ENCODE measurements at places on chromosomes 1 and 21. TPM values are rescaled to one million over a fixed set of nuclear protein-coding genes. Genes with fewer than 3 reads are reported as not detected.

- no peak for DNase-seq
Measured at GRCh38 chr1:110007046-110007830, 22.7 kb downstream of the AHCYL1 start.

- no peak for DNase-seq
Measured at GRCh38 chr1:161092621-161093028, 3.3 kb upstream of the NECTIN4 start.

GRCh38 chr1:18776777-18777176 lies 82.7 kb downstream of the TAS1R2 start:
- DNase-seq, result no peak

GRCh38 chr21:37402251-37402867 lies 35.8 kb downstream of the DYRK1A start:
- no peak for DNase-seq

GRCh38 chr1:58585581-58586151 lies 8.6 kb upstream of the TACSTD2 start:
- no peak for DNase-seq

- no peak for DNase-seq
Measured at GRCh38 chr1:198936371-198937083, 297.7 kb downstream of the PTPRC start.

- no peak for DNase-seq
Measured at GRCh38 chr1:18947570-18947969, 8.9 kb downstream of the IFFO2 start.

- no peak for DNase-seq
Measured at GRCh38 chr1:1050577-1051052, 23.5 kb downstream of the RNF223 start.

DNA sequence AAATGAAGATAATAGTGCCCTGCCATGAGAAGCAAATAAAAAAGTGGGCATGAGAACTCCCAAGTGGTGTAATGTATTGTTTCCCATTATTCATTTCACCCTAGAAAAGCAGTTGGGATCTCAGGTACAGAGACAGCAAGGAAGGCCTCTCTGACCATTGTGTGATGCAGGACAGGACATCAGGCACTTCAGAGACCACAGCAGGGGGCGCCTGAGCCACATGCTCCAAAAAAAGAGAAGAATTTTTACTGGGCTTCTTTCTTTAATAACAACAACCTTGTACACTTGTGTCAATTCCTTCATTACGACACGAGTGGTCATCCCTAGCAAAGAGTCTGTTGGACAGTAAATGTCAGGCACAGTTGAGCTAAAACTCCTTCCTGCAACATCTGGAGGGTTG lies 533.3 kb downstream of the OMA1 start:
- no peak for DNase-seq

- no peak for DNase-seq
Measured at GRCh38 chr1:155272466-155273342, 600 bp downstream of the CLK2 start.

DNA sequence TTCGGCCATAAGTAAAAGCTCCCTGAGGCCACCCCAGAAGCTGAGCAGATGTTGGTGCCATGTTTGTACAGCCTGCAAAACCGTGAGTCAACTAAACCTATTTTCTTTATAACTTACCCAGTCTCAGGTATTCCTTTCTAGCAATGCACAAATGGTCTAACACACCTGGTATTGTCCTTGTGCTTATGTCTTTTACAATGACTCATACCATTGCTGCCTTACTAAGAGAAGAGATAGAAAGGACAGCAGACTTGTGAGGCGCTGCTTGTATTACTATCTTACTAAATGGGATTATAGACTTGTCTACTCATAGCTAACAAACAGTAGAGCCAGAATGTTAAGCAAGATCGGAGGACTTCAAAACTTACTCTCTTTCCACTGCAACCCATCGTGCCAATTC lies 18.5 kb upstream of the CYYR1 start:
- no peak for DNase-seq

DNA sequence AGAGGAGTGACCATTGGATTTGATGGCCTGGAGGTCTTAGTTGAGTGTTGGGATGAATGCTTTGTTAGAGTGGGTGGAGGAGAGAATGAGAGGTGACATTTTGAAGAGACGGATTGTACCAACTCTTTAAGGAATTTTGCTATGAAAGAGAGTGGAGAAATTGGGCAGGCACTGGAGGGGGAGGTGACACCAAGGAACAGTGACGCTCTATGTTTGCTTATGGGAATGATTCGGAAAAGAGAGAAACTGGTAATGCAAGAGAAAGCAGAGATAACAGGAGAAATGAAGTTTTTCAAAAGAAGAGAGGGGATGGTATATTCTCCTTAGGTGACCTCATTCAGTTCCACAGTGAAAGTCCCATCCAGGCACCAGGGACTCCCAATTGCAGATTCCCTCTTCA lies 24.5 kb upstream of the PADI2 start:
- no peak for DNase-seq

DNA sequence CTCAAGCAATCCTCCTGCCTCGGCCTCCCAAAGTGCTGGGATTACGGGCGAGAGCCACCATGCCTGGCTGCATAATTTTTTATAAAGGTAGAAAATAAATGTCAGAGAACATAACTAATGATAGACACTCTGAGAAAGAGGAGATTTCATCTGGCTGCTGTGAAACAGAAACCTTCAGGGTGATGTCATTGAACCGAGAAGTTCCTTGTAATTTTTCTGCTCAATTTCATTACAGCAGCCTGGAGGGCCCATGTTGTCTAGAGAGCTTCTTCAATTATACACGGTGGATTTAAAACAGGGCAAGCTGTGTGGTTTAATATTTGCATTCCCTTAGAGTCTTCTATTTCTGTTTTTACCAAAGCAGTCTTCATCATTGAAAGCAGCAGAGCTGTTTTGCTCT lies 64.3 kb upstream of the MORC3 start:
- no peak for DNase-seq

GRCh38 chr1:18118078-18118477 lies 10.5 kb downstream of the IGSF21 start:
- DNase-seq, result no peak

DNA sequence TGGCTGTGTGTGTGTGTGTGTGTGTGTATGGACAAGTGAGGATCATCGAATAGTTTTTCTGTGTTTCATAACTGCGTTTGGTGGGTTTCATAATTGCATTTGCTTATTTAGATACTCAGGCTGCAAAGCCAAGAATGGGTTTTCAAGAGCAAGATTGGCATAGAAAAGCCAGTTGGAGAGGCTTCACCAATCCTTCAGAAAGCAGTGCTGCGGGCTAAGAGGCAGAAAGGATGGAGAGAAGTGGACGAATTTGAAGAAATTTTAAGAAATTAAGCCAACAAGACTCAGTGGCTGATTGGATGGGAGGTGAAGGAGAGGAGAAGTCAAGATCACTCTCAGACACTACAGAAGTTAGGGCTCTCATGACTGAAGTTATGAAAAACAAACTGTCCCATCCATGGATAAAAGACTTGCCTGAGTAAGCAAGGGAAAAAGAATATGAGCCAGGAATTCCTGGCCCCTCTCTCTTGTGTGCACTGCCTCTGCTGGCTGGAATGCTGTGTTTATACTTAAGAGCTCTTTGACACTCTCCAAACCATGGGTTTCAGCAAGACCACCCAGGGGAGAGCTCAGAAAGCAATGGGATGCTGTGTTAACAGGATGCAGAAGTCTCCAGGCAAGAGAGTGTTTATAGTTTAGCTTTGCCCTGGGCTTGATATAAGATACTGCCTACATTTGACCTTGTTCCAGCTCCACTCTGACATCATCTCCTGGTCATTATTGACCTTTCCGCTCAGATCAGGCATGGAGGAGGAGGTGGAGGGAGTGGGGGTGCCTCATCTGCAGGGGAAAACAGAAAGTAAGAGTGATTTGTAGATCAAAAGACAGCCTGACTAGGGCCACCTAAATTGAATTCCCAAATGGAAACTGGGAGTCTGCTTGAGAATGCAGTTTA lies 232.0 kb upstream of the PLXNA2 start:
- no peak for DNase-seq

- DNase-seq, result no peak
Measured at GRCh38 chr1:186578325-186579016, 101.8 kb downstream of the PTGS2 start.

DNA sequence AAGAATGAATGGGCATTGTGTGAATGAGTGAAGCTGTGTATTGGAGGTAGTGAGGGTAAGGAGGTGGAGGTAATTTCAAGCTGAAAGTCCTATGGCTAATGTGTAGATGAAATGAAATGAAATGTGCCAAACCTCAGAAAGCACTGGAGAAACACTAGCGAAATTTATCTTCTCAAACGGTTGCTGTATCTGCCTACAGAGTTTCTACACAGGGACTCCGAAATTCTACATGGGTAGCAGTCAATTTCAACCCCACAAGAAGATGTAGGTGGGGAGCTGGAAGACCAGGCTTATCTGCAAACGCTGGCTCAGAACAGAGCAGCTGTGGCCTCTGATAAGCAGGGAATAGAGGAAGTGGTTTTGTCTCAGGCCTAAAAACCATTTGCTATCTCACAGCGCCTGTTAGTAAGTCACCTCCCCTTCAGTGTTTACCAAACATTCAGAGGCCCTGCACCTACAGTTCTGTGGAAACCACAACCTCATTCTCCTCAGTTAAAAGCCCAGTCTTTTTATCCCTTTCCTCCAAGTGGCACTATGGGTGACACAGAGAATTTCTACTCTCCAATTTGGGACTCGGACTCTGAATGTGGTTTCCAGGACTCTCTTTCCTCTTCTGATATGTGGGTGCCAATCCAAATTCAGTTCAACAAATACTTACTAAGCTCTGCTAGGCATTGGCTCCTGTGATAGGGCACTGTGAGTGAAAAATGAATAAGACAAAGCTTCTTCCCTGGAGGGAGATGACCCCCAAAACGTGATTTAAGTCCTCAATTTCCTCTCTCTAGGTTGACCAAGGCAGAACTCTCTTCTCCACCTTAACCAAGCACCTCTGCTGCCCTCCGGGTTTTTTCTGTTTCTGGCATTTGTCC lies 17.2 kb upstream of the SLAMF6 start:
- DNase-seq, result no peak

- DNase-seq, result no peak
Measured at GRCh38 chr1:245978915-245979314, 528.2 kb downstream of the SMYD3 start.

- no peak for DNase-seq
Measured at GRCh38 chr1:118504867-118505266, 319.8 kb upstream of the SPAG17 start.

DNA sequence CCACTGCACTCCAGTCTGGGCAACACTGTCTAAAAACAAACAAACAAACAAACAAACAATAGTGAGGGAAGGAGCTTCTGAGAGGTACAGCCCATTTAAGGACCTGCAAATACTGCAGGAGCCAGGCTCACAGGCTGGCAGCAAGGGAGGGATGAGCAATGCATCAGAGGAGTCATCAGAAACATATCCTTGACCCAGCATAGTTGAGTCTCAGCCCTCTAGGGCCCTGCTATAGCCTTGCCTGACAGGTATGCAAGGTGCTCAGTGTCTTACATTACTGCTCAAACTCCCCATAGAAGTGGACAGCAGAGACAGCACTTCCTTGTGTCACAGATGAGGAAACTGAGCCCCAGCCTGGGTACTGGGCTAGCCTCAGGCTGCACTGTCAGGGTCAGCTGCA lies 7.3 kb upstream of the TTC4 start:
- no peak for DNase-seq

- no peak for DNase-seq
Measured at GRCh38 chr1:182720463-182720862, 36.1 kb upstream of the RGS8 start.

DNA sequence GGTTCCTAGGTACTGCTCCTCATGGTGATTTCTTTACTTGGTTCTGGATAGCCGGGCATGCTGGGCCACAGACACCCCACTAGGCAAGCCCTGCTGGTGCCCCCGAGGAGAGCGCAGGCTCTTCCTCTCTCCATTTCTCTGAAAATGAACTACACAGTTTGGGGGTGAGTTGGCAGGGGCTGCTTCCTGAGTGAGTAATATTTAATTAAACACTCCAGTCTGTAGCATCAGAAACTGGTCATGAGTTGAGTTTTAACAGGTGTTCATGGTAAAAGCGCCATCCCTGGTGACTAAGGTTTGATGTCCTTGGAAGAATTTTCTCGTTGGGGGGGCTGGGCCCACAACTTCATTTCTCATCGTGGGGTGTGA lies 1.7 kb downstream of the SPSB1 start:
- DNase-seq, result no peak

GRCh38 chr1:50516056-50516455 lies 92.8 kb upstream of the DMRTA2 start:
- no peak for DNase-seq

The MAP3K21 gene
- total RNA-seq, result 6.4 TPM

The TBX19 gene
- total RNA-seq, result 2.6 TPM

The UBL4B gene
- 11.7 TPM for total RNA-seq

The OVAAL gene
- not detected for total RNA-seq

The NR1I3 gene
- not detected for total RNA-seq

The TMPRSS2 gene
- 1.3 TPM for total RNA-seq

The HSD11B1 gene
- total RNA-seq, result not detected

The CD84 gene
- total RNA-seq, result not detected
